ENCODE measurements at places on chromosomes 5 and 9.

DNA sequence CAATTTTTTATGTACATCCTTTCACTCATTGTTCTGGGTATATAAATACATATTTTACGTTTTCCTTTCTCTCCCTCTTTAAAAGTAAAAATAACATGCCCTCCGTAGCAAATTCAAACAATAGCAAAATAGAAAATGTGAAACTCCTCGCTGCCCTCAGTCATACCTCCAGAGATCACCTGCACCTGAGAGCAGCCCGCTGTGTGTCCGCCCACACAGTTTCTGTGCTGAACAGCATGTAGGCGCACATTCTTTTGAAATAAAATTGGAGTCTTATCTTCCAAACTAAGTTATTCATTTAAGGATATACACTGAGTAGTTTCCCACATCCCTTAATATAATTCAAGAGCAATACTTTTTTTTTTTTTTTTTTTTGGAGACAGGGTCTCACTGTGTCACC lies 255.7 kb downstream of the AOPEP start:
- DNase-seq: no peak

DNA sequence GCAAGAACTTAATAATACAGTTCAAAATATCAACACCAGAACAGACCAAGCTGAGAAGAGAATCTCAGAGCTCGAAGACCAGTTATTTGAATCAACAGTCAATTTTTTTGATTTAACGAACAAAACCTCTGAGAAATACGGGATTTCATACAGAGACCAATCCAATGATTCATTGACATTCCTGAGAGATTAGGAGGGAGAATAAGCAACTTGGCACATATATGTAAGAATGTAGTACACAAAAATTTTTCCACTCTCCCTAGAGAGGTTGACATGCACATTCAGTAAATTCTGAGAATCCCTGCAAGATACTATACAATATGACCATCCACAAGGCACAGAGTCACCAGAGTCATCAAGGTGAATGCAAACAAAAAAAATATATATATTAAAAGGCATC lies 1577.3 kb upstream of the C9orf72 start:
- no peak for DNase-seq

DNA sequence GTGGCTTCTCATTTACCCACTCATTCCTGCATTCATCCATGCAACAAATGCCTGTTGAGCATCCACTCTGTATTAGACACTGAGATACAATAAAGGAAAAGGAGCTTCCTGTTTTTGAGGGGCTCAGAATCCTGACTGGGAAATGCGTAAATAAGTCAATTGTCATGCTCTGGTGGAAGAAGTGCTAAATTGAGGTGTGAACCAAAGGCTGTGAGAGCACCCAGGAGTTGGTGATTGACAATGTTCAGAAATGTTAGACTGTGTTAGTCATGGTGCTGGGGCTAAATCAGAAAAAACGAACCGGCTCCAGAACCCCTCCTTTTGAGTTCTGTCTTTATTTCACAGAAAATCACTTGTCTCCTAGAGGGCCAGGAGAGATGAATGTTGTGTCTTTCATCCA lies 558.6 kb upstream of the SGCD start:
- no peak for DNase-seq

DNA sequence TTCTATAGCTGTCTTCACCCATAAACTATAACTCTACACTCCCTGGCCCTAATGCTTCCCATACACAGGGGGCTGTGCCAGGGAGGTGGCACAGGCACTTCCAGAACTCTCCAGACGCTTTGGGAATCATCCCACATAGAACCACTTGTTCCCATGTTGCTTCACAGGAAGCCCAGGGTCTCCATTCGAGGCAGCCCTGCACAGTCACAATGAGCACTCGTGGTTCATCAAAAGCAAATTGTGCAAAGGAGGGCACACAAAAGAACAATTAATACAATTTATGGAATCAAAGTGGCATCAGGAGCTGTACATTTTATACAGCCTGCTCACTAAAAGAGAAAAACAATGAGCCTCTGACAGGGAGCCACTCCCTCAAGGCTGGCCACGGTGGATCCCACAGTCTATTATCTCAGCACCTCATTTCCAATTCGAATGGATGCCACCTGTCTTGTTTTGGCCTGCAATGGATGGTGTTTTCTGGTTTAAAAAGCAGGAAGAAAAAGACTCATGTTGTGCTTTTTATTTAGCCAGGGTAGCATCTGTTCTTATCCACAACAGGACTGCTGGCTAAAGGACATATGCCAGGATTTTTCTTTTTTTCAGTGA lies 354.8 kb downstream of the ENC1 start:
- no peak for DNase-seq

DNA sequence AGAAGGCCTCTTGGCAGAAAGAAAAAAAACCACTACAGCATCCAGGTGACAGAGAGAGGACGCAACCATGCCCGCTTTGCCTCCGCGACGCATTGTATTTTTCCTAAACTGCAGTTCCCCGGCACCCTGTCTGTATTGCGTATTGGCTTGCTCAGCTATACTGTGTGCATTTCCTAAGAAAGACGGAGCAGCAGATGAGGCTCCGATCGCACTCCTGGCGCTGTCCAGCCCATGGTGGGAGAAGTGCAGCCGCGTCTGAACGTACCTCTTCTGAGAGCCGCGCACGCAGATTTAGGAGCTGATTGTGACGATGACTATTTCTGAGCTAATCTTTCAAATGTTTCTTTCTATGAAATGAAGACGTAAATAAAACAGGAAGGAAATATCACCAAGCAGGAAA lies 366.5 kb downstream of the IRX1 start:
- DNase-seq: no peak

GRCh38 chr5:65927503-65928321 lies 1.3 kb downstream of the ERBIN start:
- DNase-seq: peak; percentile 7

- no peak for DNase-seq
These were observed 54.5 kb downstream of the GALNT12 start for GRCh38 chr9:98861781-98862504.

DNA sequence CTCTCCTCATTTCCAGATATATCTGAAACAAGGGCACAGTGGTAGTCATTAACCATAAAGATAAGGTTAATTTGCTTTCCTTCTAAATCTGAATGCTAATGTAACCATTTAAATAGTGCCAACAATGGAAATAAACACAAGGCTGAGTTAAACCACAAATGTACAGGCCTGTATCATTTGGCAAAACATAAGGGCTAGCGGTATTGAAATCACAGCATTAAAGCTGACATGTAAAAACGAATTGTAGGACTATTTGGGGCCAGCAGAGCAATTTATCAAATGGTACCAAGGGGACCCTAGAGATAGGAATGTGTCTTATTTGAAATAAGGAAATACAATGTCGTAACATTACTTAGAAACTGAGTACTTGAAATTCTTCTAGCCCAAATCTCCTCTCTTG lies 247.5 kb upstream of the RPS23 start:
- DNase-seq: no peak

DNA sequence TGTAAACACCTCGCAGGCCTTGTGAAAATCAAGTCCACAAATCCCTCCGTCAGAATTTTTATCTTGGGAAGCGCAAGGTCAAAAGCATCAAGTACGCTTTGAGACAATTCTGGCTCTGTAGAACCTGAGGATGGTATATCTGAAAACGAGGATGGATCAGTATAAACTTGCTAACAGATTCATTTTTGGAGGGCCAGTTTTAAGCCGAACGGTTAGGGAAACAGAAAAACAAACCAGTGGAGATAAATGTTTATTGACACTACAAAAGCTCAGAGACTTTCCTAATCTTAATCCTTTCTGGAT lies 352 bp upstream of the PGGT1B start:
- no peak for DNase-seq

- DNase-seq: no peak
These were observed 138.1 kb downstream of the C9orf50 start for GRCh38 chr9:129482521-129483414.

DNA sequence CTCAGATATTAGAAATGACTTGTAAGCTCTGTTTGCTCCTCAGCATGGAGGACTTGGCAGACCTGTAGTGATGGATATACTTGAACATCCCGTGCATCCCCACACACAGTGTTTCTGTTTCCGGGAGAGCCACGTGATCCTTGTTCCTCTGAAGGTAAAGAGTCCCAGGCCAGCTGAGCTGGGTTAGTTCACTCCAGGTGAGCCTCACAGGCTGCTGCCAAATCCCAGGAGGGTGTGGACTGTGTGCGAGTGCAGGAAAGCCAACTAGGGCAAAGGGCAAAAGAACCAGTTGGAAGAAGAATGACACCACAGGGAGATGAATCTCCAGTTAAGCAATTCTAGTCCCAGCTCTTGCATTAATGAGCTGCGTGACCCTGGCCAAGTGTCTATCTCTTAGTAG lies 10.4 kb upstream of the TOMM5 start:
- no peak for DNase-seq

DNA sequence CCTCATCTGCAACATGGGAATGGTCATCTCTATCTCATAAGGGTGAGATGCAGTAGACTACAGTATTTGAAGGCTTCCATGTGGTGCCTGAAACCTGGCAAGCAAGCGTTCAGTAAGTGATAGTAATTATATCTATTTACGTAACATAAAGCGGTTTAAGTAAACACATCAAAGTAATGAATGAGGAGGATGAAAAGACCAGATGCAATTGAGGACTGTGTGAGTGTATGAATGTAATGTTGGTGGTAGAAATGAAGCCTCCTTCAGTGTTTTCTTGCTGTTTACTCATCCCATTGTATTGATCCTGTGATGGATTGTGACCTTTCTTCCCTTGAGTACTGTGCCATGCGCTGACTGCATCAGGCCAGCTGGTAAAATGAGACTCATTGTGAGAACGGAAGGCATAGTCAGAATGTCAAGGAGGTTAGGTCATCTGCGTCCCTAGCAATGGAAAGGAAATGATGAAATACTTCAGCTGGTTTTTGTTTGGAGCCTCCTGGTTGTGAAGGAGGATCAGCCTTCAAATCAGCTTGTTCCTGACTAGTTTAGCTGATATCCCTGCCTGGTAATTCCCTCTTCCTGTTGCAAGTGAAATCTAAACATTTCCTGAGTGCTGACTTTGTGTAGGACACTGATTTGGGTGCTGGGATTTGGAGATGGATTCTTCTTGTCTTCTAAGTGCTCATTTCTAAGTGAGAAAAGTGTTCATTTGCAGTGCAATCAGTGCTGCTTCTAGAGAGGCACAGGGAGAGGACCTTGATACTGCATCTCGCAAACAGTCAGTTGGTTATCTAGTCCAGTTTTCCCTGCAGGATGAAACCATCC lies 35.6 kb downstream of the TNFSF8 start:
- DNase-seq: no peak

DNA sequence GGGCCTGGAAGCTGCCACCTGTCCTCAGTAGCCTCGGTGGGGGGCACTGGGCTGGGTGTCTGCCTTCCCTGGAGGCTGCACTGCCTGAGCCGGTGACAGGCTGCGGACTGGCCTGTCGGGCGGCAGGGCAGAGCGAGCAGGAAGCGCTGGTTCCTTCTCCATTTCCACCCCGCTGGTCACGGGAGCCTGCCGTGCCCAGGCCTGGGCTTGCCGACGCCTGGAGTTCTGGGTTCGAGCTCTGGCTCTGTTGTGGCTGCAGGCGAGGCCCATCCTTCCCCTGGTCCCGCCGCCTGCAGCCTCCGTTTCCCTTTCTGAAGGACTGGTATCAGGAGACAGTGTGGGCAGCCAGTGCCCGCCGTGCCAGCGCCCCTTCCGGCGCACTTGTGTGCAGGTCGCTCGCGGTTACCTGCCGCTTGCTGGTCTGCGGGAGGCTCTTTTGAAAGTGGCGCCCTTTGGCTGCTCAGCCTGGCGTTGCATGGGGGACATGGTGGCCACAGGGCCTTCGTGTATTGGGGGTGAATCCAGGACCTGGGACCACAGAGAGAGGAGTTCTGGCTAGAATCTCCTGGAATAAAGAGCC lies 34.0 kb downstream of the RXRA start:
- no peak for DNase-seq

DNA sequence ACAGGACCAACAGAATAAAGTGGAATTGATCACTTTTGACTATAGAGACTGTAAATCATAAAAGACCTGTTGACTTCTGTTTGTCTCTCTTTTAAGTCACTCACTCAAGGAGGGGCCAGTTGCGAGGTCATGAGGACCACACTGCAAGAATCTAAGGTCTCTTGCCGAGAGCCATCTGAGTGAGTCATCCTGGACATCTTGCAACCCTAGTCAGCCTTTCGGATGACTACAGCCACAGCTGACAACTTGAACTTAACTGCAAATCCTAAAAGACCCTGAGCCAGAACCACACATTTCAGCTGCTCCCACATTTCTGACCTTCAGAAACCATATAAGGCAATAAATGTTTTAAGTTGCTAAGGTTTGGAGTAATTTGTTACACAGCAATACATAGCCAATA lies 129.7 kb upstream of the RAD23B start:
- DNase-seq: no peak

DNA sequence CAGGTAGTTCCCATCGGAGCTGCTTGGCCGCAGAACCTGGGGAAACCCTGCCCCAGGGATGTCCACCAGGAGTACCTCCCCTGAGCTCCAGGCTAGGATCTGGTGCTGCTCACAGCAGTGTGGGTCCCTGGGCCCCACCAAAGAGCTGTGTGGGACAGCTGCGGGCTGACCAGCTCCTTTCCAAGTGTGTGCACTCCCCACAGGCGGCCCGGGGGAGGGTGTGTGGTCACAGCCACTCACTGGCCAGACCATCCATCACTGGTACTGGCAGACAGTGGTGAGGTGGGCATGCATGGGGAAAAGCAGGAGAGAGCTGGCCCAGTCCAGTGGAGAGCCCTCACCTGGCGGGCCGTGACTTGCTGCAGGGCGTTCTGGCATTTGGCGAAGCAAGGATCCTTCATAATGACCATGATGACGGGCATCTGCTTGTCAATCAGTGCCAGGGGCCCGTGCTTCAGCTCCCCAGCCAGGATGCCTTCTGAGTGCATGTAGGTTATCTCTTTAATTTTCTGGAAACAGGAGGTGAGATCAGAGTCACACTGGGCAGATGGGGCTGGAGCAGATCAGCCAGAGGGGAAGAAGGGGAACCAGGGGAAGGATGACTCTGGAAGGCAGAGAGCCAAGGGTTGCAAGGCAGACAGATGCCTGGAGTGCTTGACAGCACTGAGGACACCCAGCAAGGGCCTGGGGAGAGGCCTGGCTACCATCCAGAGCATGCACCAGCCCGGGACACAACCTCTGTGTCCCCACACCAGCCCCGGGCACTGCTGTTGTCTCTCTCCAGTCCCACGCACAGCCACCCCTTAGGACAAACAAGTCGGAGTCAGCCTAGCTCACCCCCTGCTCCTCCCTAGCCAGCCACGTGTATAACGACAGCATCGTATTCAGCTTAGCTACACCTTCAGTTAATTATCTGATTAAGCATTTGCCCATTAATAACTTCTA lies 12.8 kb upstream of the MAPK9 start:
- DNase-seq: no peak

DNA sequence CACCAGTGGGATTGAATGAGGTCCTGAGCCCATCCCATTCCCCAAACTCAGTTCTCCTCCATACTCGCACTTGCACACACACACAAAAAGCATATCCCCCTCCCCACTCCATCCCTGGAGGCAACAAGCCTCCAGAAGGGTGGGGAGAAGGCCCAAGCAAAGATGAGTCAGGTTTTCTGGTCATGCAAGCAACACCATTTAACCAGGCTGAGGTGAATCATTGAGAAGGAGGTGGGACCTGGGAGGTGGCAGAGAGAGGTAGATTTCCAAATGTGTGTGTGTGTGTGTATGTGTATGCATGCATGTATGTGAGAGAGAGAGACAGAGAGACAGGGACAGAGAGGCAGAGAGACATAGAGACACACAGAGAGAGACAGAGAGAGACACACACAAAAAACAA lies 185.2 kb upstream of the TRIM32 start:
- no peak for DNase-seq

- DNase-seq: no peak
These were observed 131.1 kb downstream of the RMI1 start for GRCh38 chr9:84111726-84112125.

- DNase-seq: no peak
These were observed 781 bp downstream of the FOXD1 start for GRCh38 chr5:73447530-73448462.

- no peak for DNase-seq
These were observed 38.4 kb downstream of the CDKL3 start for GRCh38 chr5:134328619-134329018.
